Activated T-helper 2 cell treated with anti-CD3 and anti-CD28 coated beads, Interferon-gamma antibody, Interleukin-2, Interleukin-4, amounts not matched to agents 10 μg/mL and 5 μg/mL and 100 μg/mL, durations not matched to agents 14 hours and 24 hours and 36 hours (primary cell): ENCODE measurements at places on chromosomes 11 and 22.
A peak's percentile ranks its signal among the peaks of the same experiment; 100 is the strongest.

DNA sequence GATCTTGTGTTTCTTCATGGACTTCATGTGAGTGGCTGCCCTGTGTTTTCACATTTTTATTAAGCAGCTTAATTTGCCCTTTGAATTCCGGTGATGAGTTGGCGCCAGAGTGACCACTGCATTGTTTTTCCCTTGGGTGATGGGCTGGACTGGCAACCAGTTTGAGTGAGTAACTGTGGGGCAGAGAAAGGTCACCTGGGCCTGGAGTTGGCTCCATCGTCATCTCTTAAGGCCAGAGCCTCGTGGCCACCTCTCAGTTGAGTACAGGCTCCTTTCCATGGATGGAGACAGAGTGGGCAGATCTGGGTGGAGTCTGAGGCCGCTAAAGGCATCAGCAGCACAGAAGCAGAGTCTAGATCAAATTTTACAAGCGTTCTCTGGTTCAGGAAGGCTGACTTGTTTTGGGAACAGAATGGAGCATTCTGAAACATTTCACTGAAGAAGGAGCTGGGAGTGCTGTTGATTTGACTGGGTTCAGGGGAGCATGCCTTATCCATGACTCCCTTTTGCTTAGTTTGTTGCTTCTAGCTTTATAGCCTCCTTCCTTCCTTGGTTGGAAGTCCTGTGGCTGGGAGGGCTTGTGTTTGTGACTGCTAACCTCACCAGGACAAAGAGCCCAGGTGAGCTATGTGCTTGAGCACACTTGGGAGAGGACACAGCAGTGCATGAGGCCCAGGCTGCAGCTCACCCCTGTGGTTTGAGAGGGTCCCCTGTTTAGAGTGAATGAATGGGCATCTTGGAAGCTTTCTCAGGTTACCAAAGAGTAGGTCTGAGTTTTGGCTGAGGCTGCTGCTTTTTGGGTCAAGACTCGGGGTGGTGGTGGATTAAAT, 7.8 kb downstream of the BCR start:
- H3K27ac ChIP-seq: peak overlapping the region; percentile 1
- DNase-seq: no peak
- peaks cover 35% of the 10 kb centered on the region for H3K36me3 ChIP-seq
- H3K4me3 ChIP-seq: no peak overlapping the region
- H3K27me3 ChIP-seq: no peaks in the 10 kb centered on the region
- peaks cover 24% of the 10 kb centered on the region for H3K4me1 ChIP-seq

DNA sequence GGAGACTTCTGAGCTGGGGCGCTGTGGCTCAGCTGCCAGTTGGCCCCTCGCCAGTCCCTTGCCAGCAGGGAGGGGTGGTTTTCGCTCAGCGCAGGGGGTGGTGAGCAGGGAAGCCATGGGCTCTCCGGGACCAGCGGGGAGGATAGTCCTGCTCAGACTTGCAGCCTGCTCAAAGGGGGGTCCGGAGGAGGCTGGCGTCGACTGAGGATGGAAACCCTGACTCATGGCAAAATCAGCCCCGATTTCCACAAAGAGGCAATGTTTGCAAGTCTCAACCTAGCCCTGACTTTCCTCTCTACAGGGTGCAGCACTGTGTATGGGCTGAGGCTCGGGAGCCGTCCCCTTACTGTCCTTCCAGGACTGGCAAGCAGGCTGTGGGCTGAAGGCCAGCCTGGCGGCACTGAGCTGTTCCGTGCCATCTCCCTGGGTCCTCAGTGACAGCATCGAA, 35.1 kb downstream of the FBLN1 start:
- no peak for DNase-seq
- H3K27me3 ChIP-seq: no peaks in the 10 kb centered on the region
- H3K4me3 ChIP-seq: no peak overlapping the region

DNA sequence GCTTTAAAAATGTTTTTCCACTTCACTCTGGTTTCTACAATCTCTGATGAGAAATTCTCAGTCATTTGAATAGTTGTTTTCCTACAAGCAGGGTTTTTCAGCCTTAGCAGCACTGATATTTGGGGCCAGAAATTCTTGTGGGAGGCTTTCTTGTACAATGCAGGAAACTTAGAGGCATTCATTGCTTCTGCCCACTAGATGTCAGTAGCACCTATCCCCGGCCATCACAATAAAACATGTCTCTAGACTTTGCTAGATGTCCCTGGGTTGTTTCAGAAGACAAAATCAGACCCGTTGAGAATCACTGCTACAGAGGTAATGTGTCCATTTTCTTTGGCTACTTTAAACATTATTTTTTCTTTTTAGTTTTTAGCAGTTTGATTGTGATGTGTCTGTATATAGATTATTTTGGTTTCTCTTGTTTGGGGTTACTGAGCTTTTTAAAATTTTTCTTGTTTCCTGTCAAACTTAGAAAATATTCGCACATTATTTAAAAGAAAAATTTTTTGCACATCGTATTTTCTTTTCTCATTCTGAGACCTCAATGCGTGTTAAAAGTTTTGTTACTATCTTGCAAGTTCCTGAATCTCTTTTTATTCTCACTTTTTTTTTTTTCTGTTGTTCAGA, 60.8 kb upstream of the CCDC179 start:
- peaks cover 4% of the 10 kb centered on the region for H3K4me1 ChIP-seq
- H3K36me3 ChIP-seq: no peaks in the 10 kb centered on the region
- H3K4me3 ChIP-seq: no peak overlapping the region
- DNase-seq: no peak
- no peak overlapping the region for H3K27ac ChIP-seq

GRCh38 chr22:42769574-42770447, 49.1 kb upstream of the A4GALT start:
- DNase-seq: no peak
- H3K36me3 ChIP-seq: no peaks in the 10 kb centered on the region
- no peaks in the 10 kb centered on the region for H3K27me3 ChIP-seq

DNA sequence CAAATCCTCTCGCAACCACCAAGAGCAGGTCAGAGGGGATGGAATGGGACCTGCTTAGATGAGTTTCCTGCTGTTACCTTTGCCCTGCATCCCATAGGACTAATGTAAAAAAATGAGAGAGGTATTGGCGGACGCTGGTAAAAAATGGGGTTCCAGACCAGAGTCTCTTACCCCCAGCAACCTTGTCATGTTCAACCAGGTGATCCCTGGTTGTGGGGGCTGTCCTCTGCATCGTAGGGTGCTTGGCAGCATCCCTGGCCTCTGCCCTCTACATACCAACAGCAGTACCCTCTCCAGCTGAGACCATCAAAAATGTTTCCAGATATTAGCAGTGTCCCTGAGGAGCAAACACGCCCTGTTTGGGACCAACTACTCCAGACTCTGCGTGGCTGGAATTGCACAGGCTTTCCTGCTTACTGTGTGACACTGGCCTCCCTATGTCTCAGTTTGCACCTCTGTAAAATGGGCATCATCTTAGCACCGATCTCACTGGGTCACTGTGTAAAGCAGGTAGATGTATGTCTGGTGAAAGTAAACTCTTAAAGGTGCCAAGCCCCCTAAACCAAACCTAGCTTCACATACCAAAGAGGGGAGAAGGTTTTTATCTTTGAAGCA, 1.5 kb downstream of the APOL6 start:
- peaks cover 31% of the 10 kb centered on the region for H3K4me1 ChIP-seq
- peaks cover 58% of the 10 kb centered on the region for H3K36me3 ChIP-seq
- no peak for DNase-seq
- peak overlapping the region; percentile 99 for H3K4me3 ChIP-seq
- peak overlapping the region; percentile 100 for H3K27ac ChIP-seq

GRCh38 chr11:80595011-80595410, 1154.2 kb upstream of the TENM4 start:
- no peaks in the 10 kb centered on the region for H3K36me3 ChIP-seq
- H3K4me3 ChIP-seq: no peak overlapping the region
- H3K4me1 ChIP-seq: no peaks in the 10 kb centered on the region
- H3K27me3 ChIP-seq: no peaks in the 10 kb centered on the region

- peaks cover 20% of the 10 kb centered on the region for H3K27me3 ChIP-seq
- no peak overlapping the region for H3K4me3 ChIP-seq
- peaks cover 16% of the 10 kb centered on the region for H3K36me3 ChIP-seq
- DNase-seq: peak; percentile 16
Measured at GRCh38 chr11:6315811-6316425, 4.4 kb downstream of the CAVIN3 start.

DNA sequence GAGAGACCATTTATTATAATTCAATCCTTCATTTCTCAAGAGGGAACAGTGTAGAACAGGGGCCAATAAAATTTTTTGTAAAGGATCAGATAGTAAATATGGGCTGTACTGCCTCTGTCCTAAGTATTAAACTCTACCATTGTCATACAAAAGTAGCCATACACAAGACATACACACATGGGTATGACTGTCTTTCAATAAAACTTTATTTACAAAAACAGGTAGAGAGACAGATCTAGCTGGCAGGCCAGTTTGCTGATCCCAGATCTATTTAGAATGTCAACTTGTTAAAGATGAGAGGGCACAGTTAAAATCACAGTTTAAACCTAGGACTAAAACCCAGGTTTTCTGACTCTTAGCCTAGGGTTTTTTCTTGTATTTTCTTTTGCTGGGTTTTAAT, 16.7 kb downstream of the TRAF6 start:
- no peaks in the 10 kb centered on the region for H3K27me3 ChIP-seq
- H3K36me3 ChIP-seq: peaks cover 52% of the 10 kb centered on the region
- peaks cover 12% of the 10 kb centered on the region for H3K4me1 ChIP-seq
